ENCODE measurements at places on chromosomes 13 and 19.
A peak's percentile ranks its signal among the peaks of the same experiment; 100 is the strongest.

DNA sequence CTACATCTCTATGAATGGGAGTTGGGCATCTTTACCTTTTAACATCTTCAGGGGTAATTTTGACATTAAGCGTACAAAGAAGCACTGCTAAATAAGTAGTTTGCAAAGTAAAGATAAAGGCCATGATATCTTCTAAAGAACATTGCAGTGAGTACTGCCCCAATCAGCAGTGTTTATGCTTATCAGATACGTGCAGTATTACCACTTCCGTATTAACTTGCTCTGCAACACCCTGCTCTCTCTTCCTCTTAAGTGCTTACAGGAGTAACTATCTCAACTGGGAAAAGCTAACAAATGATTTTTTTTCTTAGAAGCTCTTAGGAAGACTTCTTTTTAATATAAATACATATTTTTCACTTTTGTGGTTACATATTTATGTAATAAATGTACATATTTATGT lies 793.7 kb upstream of the SLC10A2 start:
- no peak for DNase-seq

DNA sequence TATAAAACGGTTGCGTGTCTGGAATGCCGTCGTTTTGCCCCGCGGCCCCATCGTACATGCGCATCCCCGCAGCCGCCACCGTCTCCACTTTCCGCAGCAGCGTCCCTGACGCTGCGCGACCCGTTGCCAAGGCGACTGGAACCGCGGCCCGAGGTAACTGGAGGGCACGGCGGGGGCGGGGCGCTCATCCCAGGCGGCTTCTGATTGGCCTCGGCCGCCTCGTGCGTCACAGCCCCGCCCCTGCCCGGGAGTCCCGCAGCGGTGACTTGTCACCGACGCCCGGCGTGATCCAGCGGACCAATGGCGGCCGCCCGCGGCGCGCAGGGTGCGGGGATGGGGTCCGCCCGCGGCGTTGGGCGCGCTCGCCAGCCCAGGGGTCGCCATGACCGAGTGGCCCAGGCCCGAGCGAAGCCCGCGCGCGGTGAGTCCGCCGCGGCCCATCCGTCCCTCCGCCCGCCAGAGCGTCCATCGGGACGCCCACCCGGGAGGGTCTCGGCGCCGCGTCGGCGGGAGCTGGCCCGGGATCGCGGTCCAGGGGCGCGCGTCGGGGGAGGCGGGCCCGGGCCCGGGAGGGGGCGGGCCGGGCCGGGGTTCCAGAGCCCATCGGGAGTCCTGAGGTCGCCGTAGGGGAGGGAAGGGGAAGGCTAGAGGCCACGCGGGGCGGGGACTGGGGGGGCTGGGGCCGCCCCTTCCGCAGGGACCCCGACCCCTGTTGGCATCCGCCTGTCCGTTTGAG lies at the start of gene ZSCAN1:
TSS of gene ZSCAN1 (plus strand) at position 285 of the 736 bp plus-strand sequence. CDS start 3,812 bp downstream, outside the sequence.
- peak; percentile 97 for DNase-seq

DNA sequence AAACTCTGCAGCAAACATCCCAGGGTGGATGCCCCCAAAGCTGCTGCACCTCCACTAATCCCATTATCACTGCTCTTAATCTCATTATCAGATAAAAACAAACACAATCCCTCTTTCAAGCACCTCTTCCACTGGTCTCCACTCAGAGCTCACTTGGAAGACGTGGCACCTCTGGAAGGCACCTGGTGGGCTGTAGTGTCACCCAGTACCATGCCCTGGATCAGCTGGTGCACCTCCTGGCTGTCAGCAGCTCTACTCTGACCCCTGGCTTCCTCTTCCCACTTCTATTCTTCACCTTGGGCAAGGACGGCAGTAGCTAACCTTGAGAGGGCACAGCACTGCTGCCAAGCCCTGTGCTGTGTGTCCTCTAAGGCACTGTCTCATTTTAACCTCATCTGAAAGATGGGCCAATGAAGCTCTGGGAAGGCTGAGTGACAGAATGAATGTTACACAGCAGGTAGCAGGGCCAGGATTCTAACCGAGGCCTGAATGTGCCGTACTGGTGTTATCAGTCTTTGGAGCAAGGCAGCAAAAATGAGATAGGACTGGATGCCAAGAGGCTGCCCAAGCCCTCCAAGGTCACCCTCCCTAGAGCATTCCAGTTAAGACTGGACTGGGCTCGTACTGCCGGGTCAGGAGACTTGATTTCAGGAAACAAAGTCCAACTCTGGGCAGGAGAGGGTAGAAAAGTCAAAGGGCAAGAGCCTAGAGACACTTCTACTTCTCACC lies 7.4 kb downstream of the BRD4 start:
- DNase-seq = no peak

DNA sequence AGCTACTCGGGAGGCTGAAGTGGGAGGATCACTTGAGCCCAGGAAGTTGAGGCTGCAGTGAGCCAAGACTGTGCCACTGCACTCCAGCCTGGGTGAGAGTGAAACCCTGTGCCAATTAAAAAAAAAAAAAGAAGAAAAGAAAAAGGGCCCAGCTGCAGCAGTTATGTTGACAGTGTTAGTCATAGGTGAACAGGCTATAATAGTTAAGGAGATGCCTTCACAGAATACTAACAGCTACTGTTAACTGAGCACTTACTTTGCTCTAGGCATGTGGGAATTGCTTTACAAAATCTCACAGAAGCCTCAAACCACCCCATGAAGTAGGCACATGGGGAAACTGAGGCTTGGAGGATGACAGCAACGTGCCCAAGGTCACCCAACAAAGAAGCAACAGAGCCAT lies 3.9 kb downstream of the FBXO17 start:
- DNase-seq = no peak

GRCh38 chr19:30479231-30479630 lies 107.0 kb downstream of the ZNF536 start:
- DNase-seq = no peak

GRCh38 chr13:98869408-98870090 lies 108.3 kb downstream of the DOCK9 start:
- no peak for DNase-seq

DNA sequence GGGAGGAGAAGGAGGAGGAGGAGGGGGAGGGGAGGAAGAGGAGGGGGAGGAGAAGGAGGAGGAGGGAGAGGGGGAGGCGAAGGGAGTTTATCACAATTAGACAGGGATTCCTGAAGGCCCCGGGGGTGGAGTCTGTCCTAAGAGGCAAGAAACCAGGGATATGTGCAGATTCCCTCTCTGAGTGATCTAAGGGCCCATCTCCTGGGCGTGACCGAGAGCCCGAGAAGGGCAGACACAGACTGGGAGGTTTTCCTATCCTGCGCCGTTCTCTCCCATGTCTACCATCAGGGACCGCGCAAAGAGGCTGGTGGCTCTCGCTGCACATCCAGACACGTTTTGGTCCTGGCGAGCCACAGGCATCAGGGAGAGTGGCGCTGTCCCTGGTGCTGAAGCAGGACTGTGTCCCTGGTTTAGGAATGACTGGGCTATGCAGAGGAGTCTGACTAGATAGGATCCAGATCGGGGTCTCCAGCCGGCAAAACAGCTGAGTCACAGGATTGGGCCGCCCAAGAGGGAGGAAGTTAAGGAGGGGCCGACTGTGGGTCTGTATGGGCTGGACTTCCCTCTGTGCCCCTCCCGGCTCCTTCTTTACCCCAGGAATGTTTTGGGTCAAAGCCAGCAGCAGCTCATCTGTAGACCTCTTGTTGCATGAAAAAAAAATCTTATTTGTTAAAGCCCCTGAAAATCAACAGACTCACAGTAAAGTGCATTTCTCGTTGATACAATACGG lies 17.9 kb upstream of the ZNF175 start:
- DNase-seq = peak; percentile 63

- DNase-seq = no peak
Observed at GRCh38 chr19:29651622-29652394, 13.5 kb upstream of the PLEKHF1 start.

- no peak for DNase-seq
Observed at GRCh38 chr13:28166257-28166656, 27.9 kb downstream of the PAN3 start.

DNA sequence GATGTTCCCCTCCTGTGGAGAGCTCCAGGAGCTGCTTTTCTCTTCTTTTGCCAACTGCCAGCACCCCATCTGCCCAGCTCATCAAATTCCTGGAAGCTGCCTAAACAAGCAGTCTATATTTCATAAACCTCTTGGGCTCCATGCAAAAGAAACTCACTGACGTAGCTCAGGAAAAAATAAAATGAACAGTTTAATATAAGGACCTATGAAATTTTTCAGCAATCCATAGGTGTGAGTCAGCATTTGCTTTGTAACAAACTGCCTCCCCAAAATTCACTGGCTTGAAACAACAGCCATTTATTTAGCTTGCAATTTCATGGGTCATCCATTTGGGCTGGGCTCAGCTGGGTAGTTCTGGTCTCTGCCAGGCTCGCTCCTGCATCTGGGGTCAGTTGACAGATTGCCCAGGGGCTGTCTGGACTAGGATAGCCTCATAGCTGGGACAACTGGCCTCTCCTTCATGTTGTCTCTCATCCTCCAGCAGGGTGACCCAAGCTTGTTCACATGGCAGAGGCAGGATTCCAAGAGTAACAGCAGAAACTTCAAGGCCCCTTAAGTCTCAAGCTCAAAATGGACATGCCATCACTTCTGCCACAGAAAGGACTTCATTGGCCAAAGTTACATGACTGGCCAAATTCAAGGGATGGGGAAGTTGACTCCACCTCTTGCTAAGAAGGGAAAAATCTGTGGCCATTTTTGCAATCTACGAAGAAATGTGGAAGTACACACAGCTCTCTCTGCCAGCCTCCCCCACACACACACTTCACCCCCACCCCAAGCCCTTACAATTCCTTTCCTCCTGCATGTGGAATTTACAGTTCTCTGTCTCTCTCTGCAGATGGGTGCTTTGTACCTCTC lies 7.9 kb upstream of the PVR start:
- DNase-seq = no peak

- no peak for DNase-seq
Observed at GRCh38 chr19:33159893-33160292, 28.0 kb downstream of the WDR88 start.

DNA sequence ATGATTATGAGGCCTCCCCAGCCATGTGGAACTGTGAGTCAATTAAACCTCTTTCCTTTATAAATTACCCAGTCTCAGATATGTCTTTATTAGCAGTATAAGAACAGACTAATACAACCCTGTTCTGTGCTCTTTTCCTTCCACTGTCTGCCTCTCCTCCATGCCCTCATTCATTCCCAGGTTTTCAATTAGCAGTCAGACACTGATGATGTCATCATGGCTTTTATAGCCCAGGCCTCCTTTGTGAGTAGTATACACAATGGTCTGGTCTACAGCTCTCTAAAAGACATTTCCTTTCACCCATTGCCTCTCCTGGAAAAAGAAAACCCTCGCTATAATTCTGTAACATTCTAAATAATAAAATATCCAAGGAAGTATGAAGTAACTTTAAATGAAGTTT lies 25.5 kb downstream of the FGF14 start:
- no peak for DNase-seq

GRCh38 chr19:7607212-7607873 lies 11.7 kb downstream of the CAMSAP3 start:
- no peak for DNase-seq

GRCh38 chr13:100235311-100235901 lies 146.5 kb downstream of the PCCA start:
- DNase-seq = no peak

DNA sequence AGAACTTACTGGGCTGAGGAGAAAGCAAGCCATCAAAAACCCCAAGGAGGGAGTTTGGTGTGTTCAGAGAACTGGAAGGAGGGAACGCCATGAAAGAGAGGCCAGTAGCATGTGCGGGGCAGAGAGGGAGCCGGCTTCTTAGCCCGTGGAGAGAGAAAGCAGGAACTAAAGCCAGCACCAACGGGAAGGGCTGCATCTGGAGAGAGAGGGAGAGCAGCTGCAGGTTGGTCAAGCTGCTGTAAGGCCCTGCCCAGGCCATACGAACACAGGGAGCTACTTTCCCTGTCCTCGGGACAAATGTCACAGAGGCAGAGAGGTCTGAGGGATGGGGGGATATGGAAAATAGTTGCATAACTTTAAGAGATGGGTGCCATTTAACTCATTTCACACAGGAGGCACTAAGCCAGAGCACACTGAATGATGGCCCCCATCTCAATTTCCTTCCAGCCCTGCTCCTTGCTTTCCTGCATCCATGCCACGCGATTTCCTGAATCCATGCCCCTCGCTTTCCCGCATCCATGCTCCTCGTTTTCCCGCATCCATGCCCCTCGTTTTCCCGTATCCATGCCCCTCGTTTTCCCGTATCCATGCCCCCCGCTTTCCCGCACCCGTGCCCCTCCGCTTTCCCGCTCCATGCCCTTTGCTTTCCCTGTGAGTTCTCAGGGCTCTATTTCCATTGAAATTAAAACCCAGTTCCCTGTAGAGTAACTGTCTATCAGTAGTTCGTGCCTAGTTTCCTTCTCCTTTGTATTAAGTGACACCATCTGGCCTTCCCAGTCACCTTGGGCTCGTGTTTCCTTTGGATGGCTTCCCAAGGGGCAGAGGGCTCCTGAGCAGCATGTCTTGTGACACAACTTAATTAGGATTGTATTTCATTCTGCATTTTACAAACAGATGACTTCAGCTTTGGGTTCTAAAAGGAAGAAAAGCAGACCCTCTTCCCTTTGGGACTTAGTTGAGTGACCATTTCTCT lies 31.5 kb upstream of the TPT1 start:
- no peak for DNase-seq

DNA sequence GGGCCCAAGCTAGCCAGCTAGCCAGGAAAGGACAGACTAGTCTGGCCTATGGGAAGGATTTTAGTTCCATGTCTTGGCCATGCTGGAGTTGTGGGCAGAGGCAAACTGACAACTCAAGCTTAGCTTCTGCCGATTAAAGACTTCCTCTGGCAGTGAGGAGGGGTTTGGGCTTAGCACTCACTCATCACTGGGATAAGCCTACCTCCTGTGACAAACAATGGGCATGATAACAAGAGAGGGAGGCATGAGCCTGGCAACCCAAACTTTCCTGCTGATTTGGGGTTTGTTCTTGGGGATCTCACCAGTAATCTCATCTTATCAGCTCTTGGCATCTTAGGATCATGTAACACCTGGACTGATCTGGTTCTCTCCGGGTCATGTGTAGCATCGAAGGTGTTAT lies 83.6 kb downstream of the KL start:
- DNase-seq = no peak

- no peak for DNase-seq
Observed at GRCh38 chr19:4369109-4369887, 25.9 kb downstream of the MPND start.

DNA sequence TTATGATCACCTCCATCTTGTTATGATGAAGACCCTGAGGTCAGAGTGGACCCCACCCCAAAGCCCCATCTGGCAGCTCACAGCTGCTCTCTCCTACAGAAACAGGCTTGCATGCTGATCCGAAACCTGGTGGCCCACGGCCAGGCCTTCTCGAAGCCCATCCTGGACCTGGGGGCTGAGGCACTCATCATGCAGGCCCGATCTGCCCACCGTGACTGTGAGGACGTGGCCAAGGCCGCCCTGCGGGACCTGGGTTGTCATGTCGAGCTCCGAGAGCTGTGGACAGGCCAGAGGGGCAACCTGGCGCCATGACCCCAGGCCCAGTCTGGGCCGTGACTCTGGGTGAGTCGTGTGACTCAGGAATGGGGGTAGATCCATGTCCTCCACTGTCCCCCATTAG lies 6.5 kb upstream of the SLC25A42 start:
- DNase-seq = no peak

GRCh38 chr13:36767276-36767675 lies 51.7 kb upstream of the RFXAP start:
- no peak for DNase-seq

- DNase-seq = no peak
Observed at GRCh38 chr13:74132152-74132775, 1.9 kb downstream of the KLF12 start.
